Lower lobe of right lung (tissue), 2 donors: ENCODE measurements at places on chromosomes 3 and 15.

DNA sequence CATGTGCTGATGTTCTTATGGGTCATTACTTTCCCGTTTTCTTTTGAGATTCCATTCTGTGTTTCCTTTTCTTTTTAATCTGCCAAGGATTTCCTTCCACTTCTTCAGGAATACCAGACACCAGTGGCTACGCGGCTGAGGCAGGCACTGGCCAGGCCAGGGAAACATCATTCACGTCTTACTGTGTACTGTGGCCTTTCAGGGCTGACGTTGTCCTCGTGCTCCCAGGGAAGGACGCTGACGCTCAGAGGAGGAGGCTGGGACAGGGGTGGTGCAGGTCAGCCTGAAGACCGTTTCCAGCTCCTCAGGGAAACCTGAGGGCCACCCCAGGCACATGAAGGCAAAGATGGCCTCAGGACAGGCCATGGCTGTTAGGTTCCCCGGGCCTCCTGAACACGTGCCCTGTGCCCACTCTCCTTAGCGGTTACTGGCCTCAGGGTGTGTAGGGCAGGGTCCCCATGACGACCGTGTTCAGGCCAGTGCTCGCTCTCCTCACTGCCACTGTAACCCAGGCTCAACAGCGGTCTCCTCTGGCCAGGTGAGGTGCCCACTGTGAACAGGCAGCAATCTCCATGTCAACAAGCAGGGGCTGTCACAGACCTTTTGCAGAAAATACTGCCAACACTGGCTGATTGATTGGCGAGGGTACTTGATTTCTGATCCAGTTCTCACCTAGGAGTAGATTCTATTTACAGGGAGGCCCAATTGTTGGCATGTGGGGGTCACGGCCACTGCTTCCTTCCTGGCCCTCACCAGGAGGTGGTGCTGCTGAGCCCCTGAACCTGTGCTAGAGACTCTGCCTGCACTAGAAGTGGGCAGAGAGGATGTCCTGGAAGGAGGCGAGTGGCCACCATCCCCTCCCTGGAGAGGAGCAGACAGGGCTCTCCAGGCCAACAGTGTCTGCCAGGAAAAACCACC lies 169.5 kb downstream of the ATP10A start:
- no peak for DNase-seq

DNA sequence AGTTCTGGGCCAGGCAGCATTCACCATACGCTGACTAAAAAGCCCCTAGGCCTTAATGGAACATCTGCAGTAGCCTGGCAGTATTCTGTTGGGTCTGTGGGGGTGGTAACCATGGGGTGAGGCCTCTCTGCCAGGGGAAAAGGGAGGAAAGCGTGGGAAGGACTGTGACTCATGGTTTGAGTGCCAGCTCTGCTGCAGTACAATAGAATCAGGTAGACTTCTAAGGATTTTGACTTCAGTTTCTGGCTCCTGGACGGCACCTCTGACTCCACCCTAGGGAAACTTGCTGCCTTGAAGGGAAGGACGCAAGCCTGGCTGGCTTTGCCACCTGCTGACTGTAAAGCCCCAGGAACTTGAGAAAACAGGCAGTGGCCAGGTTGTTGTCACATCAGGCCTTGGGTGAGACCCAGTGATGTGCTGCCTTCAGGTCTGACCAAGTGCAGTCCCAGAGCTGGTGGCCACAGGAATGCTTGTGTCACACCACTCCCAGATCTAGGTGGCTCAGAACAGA lies 148.6 kb downstream of the SUCNR1 start:
- DNase-seq: peak; percentile 38

DNA sequence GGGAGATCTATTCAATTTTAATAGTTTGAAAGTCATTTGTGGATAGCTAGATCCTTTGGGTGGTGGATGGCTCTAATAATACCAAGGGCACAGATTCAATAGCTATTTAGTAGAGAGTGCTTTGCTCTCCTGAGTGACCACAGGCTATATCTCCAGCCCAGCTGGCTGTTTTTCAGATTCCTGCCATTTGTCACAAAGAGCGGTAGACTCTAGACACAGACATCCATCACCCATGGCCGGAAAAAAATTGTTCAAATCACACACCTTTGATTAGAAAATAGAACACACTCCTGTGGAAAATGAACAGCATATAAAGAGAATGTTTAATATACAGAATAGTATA lies 171.6 kb upstream of the MITF start:
- no peak for DNase-seq

GRCh38 chr3:46639221-46639620 lies 26.9 kb downstream of the FAM240A start:
- no peak for DNase-seq

- DNase-seq: no peak
These were observed 511.2 kb downstream of the SQOR start for GRCh38 chr15:46146002-46146401.

GRCh38 chr15:39301589-39301999 lies 279.3 kb upstream of the THBS1 start:
- DNase-seq: no peak
